ENCODE measurements at places on chromosomes 5 and 9.

DNA sequence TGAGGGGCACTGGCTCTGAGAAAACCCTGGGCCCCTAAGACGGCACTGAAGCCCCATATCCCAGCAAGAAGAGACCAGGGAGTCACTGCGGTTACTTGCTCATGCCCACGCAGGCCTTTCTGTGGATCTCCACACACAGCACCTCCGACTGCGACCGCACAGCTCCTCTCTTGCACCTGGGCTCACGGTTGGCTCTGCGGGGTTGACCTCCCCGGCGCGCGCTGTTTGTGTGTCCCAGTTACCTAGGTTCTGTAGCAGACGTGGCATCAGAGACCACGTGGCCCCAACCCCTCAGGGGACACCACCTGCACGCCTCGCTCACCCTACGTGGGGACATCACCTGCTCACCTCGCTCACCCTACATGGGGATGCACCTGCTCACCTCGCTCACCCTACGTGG, 12.7 kb downstream of the LPCAT1 start:
- DNase-seq = peak; percentile 6

- DNase-seq = no peak
Observed at GRCh38 chr5:81397176-81397575, 3.2 kb upstream of the ACOT12 start.

- DNase-seq = no peak
Observed at GRCh38 chr5:66513130-66513529, 83.1 kb upstream of the MAST4 start.

- DNase-seq = no peak
Observed at GRCh38 chr5:78637468-78637867, 11.1 kb downstream of the LHFPL2 start.

DNA sequence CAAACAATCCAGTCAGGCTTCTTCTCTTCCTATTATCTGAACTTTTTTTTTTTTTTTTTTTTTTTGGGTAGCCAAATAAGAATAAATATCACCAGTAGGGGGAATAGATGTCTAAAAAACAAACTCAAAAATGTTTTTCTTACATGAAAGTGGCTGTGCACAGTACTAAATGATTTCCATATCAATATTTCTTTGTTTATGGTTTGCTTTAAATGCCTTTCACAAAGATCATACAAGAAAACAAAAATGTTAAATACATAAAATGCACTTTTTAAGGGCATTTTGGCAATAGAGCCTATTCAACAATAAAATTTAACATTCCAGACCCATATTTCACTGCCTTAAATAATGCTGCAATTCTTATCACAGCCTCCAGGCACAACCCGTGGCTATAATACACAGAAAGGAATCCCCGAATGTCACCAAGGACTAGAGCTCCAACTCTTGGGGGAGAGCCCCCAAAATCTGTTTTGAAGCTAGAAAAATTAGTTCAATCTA, 91.1 kb upstream of the TBCA start:
- no peak for DNase-seq

- no peak for DNase-seq
Observed at GRCh38 chr5:94745786-94746730, 127.6 kb downstream of the SLF1 start.

DNA sequence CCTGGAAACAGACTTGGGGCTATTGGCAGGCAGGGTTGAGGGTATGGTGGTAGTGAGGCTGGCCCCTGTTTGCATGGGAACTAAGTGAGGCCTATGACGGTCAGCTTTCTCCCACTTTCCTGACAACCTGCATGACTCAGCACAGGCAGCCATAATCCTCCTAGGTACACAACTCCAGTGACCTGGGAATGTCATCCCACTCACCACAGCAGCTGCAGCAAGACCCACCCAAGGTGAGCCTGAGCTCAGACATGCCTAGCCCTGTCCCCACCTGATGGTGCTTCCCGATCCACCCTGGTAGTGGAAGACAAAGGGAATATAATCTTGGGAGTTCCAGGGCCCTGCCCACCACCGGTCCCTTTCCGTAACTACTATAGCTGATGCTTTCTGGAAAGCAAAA, 178.7 kb downstream of the NDUFS4 start:
- DNase-seq = no peak

Measured in activated naive CD4-positive, alpha-beta T cell treated with anti-CD3 and anti-CD28 coated beads, Interleukin-2, amount 50 U/mL, for 16 hours (primary cell).